ENCODE measurements at places on chromosomes 1 and 21.

GRCh38 chr1:39573736-39574624, 2.6 kb downstream of the PABPC4 start:
- ATAC-seq, result no peak

DNA sequence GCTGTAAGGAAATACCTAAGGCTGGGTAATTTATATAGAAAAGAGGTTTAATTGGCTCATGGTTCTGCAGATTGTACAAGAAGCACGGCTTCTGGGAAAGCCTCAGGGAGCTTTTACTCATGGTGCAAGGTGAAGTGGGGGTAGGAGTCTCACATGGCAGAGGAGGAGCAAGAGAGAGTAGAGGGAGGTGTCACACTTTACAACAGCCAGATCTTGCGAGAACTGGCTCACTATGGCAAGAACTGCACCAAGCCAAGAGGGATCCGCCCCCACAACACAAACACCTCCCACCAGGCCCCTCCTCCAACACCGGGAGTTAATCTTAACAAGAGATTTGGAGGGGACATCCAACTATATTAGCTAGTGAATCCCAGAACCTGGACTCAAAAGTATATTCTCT, 135.4 kb upstream of the SOD1 start:
- ATAC-seq, result no peak

DNA sequence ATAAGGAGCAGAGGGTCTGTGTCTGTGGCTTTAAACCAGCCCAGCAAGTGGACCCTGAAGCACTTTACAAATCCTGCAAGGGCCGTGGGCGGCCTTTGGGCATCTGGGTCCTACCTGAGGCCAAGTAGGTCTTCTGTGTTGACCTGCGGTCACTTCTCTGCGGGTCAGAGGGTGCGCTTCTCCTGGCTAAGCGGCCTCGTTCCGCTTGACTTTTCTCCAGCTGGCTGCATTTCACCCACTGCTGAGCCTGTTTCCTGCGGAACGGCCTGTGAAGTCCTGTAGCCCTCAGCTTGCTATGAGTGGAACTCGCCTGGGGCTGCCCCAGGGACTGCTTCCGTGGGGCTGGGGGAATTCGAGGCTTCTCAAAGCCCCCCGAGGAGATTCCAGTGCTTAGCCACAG, 43.3 kb downstream of the SLC37A1 start:
- ATAC-seq, result no peak

- no peak for ATAC-seq
These were observed 48.7 kb upstream of the PSEN2 start for GRCh38 chr1:226821719-226822085.

DNA sequence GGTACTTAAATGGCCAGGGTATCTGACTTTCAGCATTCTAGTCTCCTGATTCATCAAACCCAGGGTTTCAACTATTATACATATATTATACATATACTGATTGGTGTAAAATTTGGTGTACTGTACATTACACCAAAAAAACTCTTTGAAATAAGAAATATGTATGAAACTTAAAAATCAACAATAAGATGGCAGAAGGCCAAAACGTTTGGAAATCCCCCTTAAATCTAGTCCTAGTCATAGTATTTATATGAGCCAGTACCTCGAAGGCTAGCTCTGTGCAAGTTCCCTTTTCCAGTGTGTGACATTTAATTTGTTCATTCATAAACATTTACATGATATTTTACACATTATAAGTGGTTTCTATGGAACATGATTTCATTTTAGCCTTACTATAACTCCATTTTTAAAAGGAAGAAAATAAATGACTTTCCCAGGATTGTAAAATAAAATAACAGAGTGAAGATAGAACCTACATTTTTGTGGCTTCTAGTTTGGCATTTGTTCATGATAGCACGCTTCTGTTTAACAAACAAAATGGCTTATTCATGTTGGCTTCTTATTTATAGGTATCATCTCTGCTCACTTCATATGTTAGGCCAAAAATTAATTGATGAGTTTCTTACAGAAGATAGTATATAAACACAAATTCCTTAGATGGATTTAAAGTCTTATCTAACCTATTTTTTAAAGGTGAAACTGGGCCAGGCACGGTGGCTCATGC, 18.8 kb upstream of the ZNF281 start:
- no peak for ATAC-seq

- no peak for ATAC-seq
These were observed 35.7 kb downstream of the NCF2 start for GRCh38 chr1:183554577-183554976.

DNA sequence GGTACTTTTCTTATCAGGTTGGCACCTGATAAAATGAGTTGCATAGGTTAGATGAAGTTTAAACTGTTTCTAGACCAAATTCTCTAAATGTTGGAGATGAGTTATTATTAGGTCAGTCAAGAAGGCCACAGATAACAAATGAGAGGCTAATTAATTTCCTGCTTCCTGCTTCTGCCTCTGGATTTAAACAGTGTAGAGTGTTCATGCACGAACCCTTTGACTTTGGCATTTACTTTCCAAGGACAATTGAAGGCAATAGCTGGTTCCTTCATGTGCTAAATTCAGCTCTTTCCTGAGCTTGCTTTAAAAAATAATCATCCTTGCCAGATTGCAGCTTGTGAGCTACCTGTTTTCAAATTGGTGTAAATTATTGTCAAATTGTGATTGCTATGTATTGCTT, 80.6 kb downstream of the RASAL2 start:
- ATAC-seq, result no peak
